ENCODE measurements at places on chromosomes 4 and X. TPM values are rescaled to one million over a fixed set of nuclear protein-coding genes. Genes with fewer than 3 reads are reported as not detected.

TLR10 gene
- total RNA-seq = not detected

- DNase-seq = peak; percentile 41
These were observed 34.5 kb upstream of the FAM9C start for GRCh38 chrX:13078739-13079444.

DNA sequence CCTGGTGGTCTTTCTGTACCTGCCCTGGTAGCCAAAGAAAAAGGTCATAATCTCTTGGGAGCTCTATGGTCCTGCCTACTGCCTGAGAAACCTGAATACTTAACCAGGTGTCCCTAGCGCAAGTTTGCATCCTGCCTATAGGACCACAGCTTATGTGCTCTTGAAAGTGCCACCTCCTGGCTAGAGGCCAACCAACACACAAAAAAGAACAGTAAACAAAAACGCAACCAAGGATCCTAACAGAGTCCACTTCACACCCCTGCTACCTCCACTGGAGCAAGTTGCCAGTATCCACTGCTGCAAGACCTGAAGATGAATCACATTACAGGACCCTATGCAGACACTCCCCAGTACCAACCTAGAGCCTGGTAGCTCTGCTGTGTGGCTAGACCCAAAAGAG, 103.2 kb upstream of the PABPC5 start:
- no peak for DNase-seq

DNA sequence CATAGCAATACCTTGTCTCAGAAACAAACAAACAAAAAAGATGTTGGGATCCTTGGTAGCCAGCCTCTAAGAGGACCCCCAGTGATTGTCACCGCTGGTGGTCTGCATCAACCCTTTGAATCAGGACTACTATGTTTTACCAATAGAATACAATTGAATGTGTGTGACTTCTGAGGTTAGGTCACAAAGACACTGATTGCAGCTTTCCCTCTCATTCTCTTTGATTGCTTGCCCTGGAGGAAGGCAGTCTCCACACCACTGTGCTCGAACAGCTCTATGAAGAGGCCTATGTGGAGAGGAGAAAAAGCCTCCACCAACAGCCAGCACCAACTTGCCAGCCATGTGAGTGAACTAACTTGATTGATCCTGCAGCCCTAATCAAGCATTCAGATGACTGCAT, 2.8 kb upstream of the SMIM14 start:
- DNase-seq = no peak

GRCh38 chrX:43822014-43822413, 60.2 kb downstream of the MAOB start:
- DNase-seq = no peak

FOXR2 gene
- total RNA-seq = not detected

Measured in transverse colon (tissue), 4 donors.